ENCODE measurements at places on chromosomes 5 and 9. TPM values are rescaled to one million over a fixed set of nuclear protein-coding genes. Genes with fewer than 3 reads are reported as not detected.

- no peak overlapping the region for H3K4me3 ChIP-seq
- H3K27me3 ChIP-seq: peaks cover 11% of the 10 kb centered on the region
Measured at GRCh38 chr5:137760719-137761516, 6.8 kb upstream of the HNRNPA0 start.

The ZMYND19 gene
- total RNA-seq: 72.6 TPM

The F2RL2 gene
- not detected for total RNA-seq

DNA sequence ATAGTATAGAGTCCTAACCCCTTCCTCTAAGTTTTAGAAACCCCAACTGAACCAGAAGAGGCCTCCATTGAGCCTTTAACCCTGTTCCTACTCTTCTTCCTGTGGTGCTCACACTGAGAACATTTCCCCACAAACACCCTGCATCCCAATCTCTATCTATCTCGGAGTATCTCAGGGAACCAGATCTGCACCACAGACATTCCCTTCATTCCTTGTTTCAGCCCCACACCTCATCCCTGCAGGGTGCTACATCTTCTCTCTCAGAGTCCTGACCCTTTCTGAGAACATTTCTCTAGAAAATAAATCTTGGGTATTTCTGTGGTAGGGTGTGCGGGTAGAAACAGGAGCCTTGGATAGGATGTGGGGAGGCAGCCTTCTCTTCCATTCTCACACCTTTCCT lies 507.8 kb downstream of the PDE4D start:
- H3K4me3 ChIP-seq: no peak overlapping the region
- H3K36me3 ChIP-seq: no peaks in the 10 kb centered on the region
- H3K27me3 ChIP-seq: no peaks in the 10 kb centered on the region

DNA sequence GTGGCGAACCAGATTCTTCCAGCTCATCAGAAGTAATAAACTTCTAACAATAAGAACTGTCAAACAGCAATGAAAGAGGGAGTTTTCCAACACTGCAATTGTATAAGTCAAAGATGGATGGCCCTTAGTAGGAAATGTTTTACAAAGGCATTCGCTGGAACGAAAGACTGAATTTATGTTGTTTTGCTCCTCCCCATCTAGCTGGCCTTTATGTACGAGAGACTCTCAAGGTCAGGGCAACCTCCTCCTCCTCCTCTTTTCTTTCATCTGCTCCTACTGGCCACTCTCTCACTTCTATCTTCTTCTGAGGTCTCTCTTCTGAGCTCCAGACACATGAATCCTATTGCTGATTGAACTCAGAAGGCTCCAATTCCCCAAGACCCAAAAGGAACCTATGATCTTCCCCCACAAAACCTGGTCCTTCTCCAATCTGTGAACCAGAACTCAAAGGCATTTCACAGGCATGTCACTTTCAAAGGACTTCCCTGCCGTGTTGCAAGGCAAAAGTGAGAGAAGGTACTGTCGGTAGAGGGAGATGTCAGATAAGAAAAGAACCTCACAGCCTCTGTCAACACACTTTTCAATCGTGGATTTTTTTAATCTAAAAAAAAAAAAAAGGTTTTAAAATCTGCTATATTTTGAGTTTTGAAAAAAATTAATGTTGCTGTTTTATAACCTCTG lies 28.5 kb upstream of the PUM3 start:
- H3K27ac ChIP-seq: peak overlapping the region; percentile 29
- DNase-seq: no peak
- H3K4me1 ChIP-seq: peaks cover 7% of the 10 kb centered on the region
- H3K36me3 ChIP-seq: no peaks in the 10 kb centered on the region
- no peak overlapping the region for H3K4me3 ChIP-seq

GRCh38 chr5:79025054-79025472 lies 40.0 kb upstream of the ARSB start:
- H3K4me3 ChIP-seq: peak overlapping the region; percentile 16
- peaks cover 36% of the 10 kb centered on the region for H3K27me3 ChIP-seq
- no peak overlapping the region for H3K27ac ChIP-seq
- no peaks in the 10 kb centered on the region for H3K36me3 ChIP-seq

DNA sequence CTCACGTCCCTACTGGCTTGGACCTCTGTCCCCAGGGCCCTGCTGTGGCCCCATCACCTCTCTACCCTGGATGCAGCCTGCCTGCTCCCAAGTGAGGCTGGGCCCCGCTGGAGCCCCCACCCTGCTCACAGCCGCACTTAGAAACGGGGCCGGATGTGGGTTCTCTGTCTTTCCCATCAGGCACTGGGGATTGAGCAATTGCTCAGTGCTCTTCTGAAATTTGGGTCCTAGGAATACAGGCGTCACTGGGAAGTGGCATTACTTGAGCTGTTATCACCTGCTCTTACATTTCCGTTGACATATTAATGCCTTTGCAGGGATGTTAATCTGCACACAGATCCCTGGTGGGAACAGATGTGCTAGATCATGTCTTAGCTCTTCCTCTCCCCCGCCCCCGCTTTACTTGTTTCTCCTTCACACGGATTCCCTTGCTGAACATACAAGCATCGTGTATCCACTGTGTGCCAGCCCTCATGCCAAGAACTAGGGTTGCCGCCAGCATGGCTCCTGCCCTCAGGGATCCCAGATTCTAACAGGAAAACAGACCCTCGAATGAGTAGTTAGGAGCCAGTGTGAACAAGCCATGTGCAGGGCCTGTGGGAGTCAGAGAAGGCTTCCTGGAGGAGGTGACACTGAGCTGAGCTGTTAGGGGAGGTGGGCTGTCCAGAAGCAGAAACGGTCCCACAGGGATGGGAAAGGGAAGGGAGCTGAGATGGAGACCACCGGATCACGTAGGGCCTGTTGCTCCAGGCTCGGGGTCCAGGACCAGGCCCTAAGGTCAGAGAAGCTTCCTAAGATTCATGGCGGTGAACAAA lies 65.1 kb downstream of the NEK6 start:
- peaks cover 6% of the 10 kb centered on the region for H3K4me1 ChIP-seq
- no peak overlapping the region for H3K4me3 ChIP-seq
- peaks cover 4% of the 10 kb centered on the region for H3K36me3 ChIP-seq
- H3K27ac ChIP-seq: peak overlapping the region; percentile 58
- no peak for DNase-seq

GRCh38 chr5:131462454-131462853 lies 172.6 kb downstream of the RAPGEF6 start:
- no peaks in the 10 kb centered on the region for H3K4me1 ChIP-seq
- H3K36me3 ChIP-seq: peaks cover 19% of the 10 kb centered on the region
- H3K27ac ChIP-seq: no peak overlapping the region
- no peak for DNase-seq

- no peak overlapping the region for H3K27ac ChIP-seq
- H3K27me3 ChIP-seq: no peaks in the 10 kb centered on the region
- no peaks in the 10 kb centered on the region for H3K4me1 ChIP-seq
- DNase-seq: no peak
- H3K4me3 ChIP-seq: no peak overlapping the region
Measured at GRCh38 chr5:123929055-123929474, 417.1 kb downstream of the CSNK1G3 start.

DNA sequence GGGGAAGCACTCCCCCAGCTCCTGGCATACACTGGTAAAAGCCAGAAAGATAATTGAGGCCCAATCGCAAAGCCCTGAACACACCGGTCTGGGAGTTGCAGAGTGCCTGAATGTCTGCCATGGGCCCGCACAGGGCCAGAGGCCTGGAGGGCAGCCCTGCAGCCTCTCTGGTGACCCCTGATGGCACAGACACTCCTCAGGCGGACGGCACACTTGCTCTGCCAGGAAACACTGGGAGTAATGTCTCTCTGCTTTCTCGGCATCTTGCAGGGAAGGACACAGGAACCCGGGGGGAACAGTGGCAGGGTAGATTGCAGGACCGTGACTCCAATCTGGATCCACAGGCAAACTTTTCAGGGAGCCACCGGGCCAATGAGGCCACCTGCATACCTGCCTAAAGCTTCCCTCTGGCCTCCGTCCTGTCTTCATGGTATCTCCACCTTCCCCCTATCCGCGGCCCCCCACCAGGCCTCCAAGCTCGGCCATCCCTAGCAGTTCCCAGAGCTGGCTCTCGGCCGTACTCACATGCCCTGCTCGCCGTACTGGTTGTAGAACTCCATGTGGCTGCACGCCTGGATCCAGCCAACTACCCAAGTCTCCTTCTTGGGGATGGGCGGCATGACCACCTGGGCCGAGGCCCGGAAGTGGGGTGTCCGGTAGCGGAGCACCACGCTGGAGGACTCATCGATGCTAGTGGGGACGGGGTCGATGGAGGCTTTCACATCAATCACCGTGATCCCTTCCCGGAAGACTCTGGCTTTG lies 797 bp downstream of the FAM78A start:
- peaks cover 35% of the 10 kb centered on the region for H3K27me3 ChIP-seq
- DNase-seq: peak; percentile 29
- H3K4me1 ChIP-seq: peaks cover 15% of the 10 kb centered on the region

DNA sequence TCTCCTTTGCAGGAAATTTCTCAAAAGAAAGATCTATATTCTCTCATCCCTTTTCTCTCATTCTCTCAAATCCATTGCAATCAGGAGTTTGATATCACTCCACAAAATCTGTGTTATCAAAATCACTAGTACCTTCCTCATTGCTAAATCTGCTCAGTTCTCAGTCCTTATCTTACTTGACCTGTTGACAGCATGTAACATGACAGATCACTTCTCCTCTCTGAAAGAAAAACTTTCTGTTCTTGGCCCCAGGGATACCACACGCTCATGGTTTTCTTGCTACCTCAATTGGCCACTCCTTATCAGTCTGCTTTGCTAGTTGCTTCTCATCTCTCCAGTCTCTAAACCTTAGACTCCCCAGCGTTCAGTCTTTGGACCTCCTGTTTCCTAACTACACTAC lies 22.1 kb downstream of the SRP19 start:
- H3K27me3 ChIP-seq: no peaks in the 10 kb centered on the region
- H3K27ac ChIP-seq: no peak overlapping the region
- no peak for DNase-seq
- no peaks in the 10 kb centered on the region for H3K4me1 ChIP-seq

DNA sequence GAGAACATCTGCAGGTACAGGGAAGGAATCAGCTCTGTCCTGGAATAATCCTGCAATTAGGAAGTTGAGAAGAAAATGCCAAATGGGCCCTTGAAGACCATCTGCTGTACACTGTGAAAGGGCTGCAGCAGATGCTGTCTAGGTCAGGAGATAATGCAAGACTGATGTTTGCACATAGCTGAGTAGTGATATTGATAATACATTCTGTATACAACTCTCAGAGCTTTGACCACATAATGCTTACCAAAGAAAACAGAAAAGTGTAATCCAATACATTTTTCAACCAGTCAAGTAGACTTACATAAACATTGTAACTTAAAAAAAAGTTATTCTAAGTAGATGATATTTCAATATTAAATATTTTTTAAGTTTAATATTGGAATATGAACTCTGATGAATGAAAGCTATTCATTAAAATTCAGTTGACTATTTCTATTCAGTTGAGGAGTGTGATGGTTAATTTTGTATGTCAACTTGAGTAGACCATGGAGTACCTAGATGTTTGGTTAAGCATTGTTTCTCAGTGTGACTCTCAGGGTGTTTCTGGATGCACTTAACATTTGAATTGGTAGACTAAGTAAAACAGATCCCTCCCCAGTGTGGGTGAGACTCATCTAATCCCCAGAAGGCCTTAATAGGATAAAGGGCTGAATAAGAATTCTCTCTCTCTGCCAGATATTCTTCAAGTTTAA lies 380.1 kb upstream of the PRR16 start:
- H3K27ac ChIP-seq: no peak overlapping the region
- no peaks in the 10 kb centered on the region for H3K4me1 ChIP-seq
- H3K36me3 ChIP-seq: no peaks in the 10 kb centered on the region

DNA sequence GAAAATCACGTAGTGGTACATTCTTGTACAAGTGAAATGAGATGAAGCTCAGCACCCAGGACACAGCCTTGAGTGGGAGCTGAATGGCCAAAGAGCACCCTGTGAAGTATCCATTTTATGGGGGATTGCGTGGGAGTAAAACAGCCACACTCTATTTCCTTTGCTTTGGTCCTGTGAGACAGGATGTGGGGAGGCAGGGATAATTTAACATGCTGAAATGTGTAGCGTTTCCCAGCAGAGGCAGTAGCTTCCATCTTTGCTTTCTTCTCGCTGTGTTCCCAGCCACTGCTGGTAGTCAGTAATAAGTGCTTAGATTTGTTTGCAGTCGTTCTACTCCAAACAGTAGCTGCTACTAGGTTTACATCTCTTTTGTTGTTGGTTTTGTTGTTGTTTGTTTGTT lies 4.4 kb downstream of the IL31RA start:
- H3K36me3 ChIP-seq: no peaks in the 10 kb centered on the region
- no peak for DNase-seq
- H3K27ac ChIP-seq: no peak overlapping the region
- H3K4me1 ChIP-seq: peaks cover 4% of the 10 kb centered on the region
- no peak overlapping the region for H3K4me3 ChIP-seq

DNA sequence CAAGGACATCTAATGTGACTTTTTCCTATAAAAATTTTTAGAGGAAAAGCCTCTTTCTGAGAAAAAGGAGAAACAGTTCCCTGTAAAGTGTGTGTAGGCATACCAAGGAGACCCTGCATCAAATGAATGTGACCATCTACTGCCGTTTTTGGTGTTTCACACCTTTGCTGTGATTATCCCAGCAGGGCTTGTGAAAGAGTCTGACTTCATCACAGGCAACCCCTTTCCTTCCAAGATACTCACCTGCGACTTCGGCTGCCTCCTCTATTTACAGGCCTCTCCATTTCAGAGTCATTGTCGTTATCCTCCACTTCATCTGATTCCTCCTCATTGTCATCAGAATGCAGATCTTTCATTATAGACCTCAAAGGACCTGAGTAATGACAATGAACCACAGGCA lies 259.1 kb downstream of the MLLT3 start:
- H3K27me3 ChIP-seq: no peaks in the 10 kb centered on the region
- no peak for DNase-seq
- no peak overlapping the region for H3K27ac ChIP-seq

The MARCOL gene
- not detected for total RNA-seq

- no peaks in the 10 kb centered on the region for H3K4me1 ChIP-seq
- no peaks in the 10 kb centered on the region for H3K27me3 ChIP-seq
- H3K4me3 ChIP-seq: no peak overlapping the region
- no peak overlapping the region for H3K27ac ChIP-seq
- DNase-seq: no peak
Measured at GRCh38 chr9:69107771-69108170, 66.3 kb upstream of the TJP2 start.

The CTXN3 gene
- total RNA-seq: not detected

- H3K4me3 ChIP-seq: no peak overlapping the region
- H3K27ac ChIP-seq: no peak overlapping the region
- no peaks in the 10 kb centered on the region for H3K27me3 ChIP-seq
- H3K36me3 ChIP-seq: peaks cover 36% of the 10 kb centered on the region
Measured at GRCh38 chr5:124692324-124692723, 54.1 kb downstream of the ZNF608 start.

Measured in neural crest cell (in vitro differentiated cells).